ENCODE measurements at places on chromosomes 3 and 15.

DNA sequence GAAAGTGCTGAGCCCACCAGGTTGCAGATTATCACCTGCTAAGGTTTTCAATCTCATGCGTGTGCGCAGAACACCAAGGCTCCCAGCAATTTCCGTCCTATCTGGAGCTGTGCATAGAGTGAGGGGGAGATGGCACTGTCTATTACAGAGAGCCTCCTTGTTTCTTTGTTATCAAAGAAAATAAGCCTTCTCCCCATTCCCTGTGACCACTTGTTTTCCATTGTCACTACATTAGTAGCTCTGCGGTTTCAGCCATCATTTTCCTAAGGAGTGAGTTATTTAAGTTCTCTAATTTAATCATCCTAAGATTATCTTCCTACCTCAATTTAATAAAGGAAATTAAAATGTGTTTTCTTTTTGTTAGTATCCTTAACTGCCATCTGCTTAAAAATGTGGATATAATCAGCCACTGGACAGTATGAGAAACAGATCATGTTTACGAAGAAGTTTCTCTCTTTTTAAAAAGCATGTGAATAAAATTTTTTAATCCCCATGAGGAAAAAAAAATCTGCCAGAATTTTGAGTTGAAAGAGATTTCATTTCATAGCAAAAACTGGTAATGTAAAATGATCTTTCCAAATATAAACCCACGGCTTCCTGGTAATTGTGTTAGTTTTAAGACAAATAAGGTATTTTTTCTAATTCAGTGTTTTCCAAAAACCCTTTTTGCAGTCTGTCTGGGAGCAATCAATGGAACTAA, 172.3 kb upstream of the UBE2E1 start:
- DNase-seq, result no peak

DNA sequence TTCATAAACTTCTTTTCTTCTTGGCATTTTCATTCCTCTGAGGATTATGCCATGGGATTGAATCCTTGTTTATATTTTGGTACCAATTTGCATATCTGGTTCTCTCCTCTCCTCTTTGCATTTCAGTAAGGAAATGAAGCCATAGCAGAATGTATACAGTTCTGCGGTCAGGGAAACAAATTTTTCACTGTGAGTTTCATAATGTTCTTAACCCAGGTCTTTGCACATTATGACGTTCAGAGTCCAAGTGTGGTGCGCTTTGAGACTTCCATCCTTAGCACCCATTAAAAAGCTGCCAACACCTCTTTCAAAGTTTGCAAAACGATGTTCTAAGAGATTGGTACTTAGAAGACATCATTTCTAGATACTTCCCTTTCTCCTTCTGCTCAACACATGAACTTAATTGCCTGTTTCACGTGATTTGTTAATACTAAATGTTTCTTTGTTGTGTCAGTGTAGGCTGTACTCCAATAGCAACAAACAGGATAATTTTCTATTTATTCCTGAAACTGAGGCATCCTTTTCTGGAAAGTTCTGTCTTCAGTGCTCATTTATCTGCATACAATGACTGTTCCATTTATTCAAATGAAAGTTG, 953.1 kb upstream of the NR2F2 start:
- no peak for DNase-seq

- DNase-seq, result no peak
Measured at GRCh38 chr3:146446026-146446425, 23.3 kb downstream of the PLSCR2 start.

- DNase-seq, result no peak
Measured at GRCh38 chr15:47609693-47610092, 107.6 kb upstream of the SEMA6D start.

DNA sequence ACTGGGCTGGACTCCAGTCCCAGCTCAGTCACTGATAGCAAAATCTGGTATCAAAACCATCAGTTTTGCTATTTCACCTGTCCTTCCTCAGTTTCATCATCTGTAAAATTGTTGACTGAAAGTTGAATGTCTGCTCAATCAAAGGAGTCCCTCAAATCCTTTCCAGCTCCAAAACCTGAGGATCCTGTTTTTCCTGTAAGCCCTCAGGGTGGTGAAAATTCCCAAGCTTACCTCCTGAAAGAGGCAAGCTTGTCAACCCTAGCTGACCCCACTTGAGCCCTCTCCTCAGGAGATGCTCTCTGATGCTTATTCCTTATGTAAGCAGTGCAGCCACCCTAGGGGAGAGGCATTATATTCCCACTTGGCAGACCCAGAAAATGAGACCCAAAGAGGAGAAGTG, 82.6 kb downstream of the HMG20A start:
- no peak for DNase-seq

GRCh38 chr3:148953094-148953493, 38.2 kb upstream of the GYG1 start:
- DNase-seq, result no peak

DNA sequence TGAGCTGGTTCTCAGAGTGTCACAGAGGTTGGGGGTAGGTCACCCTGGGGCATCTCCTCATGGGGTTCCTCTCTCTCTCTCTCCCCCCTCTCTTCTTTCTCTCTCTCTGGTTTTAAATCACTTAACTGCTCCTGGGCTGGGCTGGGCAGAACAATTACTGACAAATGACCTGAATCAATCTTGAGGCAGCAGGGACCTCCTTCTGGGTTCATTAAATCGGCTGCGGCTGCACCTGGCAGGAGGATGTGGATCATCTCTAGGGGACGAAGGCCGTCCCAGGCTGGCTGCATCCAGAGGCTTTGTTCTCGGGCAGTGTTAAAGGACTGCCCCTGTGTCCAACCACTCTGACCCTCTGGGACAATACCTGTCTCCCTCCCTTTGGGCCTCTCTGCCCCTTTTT, 143.1 kb downstream of the TLE3 start:
- DNase-seq, result no peak

- no peak for DNase-seq
Measured at GRCh38 chr3:57949785-57950615, 58.2 kb upstream of the FLNB start.

- DNase-seq, result no peak
Measured at GRCh38 chr3:102179326-102180177, 255.3 kb upstream of the ZPLD1 start.
